ENCODE measurements at places on chromosomes 2 and 18.

- no peak for DNase-seq
Observed at GRCh38 chr2:60415814-60416213, 137.6 kb downstream of the BCL11A start.

DNA sequence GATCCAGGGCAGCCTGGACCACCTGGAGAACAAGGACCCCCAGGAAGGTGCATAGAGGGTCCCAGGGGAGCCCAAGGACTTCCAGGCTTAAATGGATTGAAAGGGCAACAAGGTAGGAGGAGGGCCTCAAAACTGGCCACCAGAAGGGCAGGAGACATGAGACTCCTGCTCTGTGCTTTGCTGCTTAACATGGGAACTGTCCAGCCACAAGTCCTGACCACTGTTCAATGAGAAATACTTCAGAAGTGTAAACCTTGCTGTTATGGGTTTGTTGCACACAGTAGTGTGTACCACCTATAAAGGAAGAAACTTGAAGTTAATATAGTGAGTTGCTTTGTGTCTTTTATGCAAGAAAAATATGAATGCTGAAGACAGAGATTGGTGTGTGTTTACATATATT lies 44.2 kb upstream of the MFF start:
- no peak for DNase-seq

DNA sequence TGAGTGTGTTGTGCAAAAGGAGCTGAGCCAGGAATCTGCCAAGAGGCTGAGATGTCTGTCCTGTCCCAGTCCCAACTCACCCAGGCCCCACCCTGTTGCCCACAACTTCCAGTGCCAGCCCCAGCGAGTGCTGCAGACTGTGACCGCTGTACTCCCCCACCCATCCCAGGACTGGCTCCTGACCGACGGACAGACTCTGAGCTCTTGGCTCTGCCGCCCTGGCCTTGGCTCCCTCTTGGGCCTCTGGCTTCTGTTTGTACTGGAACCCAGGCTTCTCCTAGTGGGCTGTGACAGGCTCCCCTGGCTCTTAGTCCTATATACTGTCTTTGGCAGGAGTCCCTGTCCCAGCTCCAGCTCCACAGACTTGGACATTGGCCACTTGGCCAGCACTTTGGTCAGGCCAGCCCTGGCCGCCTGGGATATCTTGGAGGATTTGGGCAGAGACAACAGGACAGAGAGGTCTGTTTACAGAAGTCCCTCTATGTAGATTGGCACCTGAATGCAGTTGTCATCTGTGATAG lies 41.1 kb downstream of the ACOXL start:
- no peak for DNase-seq

- DNase-seq, result no peak
Observed at GRCh38 chr2:236662231-236663185, 92.9 kb downstream of the ACKR3 start.

GRCh38 chr2:15798701-15799431 lies 141.5 kb upstream of the MYCN start:
- DNase-seq, result no peak

- no peak for DNase-seq
Observed at GRCh38 chr18:54396760-54397159, 39.1 kb downstream of the C18orf54 start.
